ENCODE measurements at places on chromosomes 5 and 9.

DNA sequence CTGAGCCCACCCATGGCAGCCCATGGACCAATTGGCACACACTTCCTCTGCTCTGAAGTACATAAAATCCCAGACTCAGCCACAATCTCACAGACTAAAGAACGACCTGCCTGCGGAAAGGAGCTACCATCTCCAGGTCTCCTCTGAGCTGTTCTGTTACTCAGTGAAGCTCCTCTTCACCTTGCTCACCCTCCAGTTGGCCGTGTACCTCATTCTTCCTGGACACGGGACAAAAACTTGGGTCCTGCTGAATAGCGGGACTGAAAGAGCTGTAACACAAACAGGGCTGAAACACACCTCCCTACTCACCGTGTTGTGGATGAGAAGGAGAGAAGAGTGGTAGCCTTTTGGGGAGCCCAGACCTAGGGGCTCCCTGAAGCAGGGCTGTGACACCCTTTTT lies 128.7 kb downstream of the GAS1 start:
- DNase-seq, result no peak

- no peak for DNase-seq
These were observed 42.3 kb downstream of the B4GALT1 start for GRCh38 chr9:33124751-33125381.

- no peak for DNase-seq
These were observed 135.9 kb downstream of the GADD45G start for GRCh38 chr9:89740722-89741121.

DNA sequence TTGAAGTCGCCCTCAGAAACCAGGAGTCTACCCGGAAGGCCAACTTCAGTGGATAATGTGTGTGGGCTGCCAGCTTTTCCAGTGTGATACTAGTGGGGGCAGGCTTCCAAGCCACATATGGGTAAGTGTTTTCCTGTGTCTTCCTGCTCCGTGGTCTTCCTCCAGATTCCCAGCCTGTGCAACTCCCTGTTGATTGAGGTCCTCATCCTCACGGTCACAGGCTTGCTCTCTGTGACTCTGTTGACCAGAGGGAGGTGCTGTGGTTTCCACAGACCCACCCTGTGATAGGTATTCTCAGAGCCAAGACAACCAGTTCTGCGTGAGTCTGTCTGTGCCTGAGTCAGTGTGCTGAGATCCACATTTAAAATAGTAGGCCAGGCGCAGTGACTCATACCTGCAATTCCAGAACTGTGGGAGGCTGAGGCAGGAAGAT lies 388.0 kb upstream of the IRX2 start:
- DNase-seq, result no peak

DNA sequence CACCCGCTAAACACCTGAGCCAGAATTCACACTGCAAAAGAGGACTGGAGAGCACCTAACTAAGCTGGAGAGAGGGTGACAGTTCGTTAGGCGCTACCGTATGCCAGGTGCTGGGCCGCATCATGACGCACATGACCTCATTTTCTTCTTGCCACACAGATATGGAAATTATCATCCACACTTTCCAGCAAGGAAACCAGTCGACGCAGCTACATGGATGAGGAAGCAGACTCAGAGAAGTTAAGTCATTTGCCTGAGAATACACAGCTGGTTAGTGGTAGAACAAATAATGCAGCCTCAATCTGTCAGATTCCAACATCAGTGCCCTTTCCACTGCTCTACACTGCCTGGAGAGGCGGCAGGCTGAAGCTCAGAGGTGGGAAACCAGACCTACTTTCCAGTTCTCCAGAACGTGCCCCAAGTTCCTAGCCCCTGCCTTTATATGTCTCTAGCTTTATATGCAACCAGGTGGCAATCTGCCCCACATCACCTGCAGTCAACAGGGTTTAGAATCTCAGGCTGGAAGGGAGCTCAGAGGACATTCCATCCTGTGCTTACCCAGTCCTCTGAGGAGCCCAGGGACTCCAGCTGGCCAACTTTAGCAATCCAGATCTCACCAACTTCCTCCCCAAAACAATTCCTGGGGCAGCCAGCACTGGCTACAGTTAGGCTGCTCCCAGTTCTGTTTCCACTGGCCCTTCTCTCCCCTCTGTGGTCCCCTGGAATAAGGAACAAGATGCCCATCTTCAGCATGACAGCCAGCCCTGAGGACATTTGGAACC lies 8.8 kb downstream of the TNIP1 start:
- DNase-seq, result no peak

GRCh38 chr9:22452415-22453010 lies 5.9 kb downstream of the DMRTA1 start:
- DNase-seq, result no peak

DNA sequence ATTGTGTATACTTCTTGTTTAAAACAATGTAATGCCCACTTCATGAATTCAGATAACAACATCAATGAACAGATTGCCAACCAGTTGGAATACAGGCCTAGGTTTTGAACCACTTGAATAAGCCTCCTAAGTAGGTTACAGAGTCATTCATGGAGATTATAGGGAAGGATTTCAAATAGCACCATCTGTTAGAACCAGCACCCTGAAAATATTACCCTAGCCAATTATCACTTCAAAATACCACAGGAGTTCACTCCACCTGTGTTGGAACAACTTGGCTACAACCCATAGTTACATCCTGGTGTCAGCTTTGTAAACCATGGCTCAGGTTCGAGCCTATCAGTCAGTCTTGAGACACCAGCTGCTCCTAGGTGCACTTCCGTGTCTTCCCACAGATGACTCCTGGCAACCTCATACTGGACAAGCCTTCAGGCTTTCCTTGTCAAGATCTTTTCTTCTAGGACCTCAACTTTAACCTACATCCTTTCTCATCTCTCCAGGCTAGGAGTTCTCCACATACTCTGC lies 350.0 kb downstream of the DEPDC1B start:
- DNase-seq, result no peak

- no peak for DNase-seq
These were observed 65.2 kb upstream of the ASS1 start for GRCh38 chr9:130379649-130379970.

- no peak for DNase-seq
These were observed 489.1 kb downstream of the CDH18 start for GRCh38 chr5:19498852-19499251.

- no peak for DNase-seq
These were observed 1.0 kb downstream of the GGTA1 start for GRCh38 chr9:121498487-121499176.

- no peak for DNase-seq
These were observed 7.7 kb upstream of the CPEB4 start for GRCh38 chr5:173880306-173880985.

- DNase-seq, result no peak
These were observed 50.8 kb downstream of the TGFBR1 start for GRCh38 chr9:99155736-99156135.

DNA sequence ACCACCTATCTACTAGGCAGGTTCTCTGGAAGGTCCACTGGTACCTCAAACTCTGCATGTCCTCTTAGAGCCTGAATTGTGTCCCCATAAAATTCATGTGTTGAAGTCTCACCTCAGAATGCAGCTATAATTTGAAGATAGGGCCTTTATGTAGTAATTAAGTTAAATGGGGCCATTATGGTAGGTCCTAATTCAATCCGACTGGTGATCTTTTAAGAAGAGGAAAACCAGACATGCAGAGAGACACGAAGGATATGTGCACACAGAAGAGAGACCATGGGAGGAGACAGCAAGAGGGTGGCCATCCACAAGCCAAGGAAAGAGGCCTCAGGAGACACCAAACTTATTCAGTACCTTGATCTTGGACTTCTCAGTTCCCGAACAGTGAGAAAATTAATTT lies 345.4 kb downstream of the ENC1 start:
- DNase-seq, result no peak
